ENCODE measurements at places on chromosomes 3 and 15.

DNA sequence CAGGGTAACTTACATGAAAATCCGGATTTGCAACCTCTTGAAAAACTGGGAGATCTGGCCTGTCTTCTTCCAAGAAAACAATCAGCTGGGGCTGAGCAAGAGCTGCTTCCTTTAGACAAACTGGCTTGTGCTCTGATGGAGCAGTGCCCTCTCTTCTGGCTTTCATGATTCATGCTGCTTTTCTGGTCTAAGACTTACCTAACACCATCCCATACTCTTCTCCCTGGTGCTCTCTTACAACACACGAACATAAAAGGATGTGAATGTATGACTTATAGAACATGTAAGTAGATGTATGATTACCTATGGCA is 9.9 kb downstream of the TJP1 start:
- no peak for DNase-seq

- no peak for DNase-seq
These were observed 86.7 kb upstream of the OXTR start for GRCh38 chr3:8856071-8856470.

DNA sequence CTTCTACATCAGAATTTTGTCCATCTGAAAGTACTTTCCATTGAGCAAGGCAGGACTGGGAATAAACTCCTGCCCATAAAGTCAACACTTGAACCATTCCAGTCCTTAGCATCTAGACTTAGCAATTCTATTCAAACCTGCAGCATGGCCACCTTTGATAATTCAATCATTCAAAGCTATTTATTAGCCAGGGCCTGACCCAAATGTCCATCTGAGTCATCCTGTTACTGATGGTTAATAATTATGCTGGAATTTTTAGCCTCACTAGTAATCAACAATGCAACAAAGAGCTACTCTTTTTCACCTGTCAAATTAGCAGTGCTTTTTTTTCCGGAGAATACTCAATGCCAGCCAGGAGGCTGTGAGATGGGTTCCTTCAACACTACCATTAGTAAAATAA is 72.7 kb upstream of the SNRK start:
- DNase-seq: no peak

- DNase-seq: no peak
These were observed 239.7 kb upstream of the ICE2 start for GRCh38 chr15:60718661-60719069.

- DNase-seq: no peak
These were observed 208.5 kb downstream of the LPP start for GRCh38 chr3:188362405-188362831.

DNA sequence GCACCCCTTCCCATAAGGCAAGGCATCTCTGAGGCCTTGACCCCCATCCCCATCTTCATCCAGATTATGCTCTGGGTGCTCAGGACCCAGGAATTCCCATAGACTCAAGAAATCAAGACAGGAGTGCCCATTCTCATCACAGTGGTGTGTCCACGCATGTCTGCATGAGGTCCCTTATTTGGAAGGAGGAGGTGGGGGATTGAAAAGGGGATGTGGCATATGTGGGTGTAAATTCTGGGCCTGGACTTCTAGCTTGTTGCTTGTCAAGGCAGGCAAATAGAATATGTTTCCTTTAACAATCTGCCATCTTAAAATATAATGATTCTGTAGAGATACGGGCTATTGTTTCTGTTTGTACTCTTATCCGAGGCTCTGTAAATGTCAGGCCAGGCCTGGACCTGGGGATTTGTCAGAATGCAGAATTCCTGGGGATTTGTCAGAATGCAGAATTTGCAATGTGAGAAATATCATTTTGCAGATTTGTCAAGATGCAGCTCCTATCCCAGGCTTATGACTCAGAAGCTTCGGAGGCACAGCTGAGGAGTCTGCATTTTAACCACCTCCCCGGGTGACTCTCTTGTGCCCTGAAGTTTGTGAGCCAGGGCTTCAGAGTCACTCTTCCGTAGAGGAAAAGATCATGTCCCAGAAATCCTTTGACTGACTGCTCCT is 157.8 kb downstream of the SV2B start:
- no peak for DNase-seq

DNA sequence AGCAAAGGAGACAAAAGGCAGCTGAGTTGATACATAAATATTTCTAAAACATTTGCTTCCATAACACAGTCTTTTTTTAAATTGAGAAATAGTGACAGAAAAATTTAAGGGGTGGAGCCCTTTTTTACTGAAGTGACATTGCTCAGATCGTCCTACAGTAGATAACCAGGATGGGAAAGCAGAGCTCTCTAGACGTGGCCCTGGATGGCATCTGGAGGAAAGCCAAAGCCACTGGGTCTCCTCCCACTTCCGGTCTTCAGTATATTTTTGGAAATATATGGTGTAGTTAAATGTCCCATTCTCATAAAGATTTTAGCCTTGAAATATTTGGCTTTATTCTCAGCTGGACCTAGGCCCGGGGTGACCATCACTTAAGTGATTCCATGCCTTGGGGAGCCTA is 326.1 kb downstream of the ZNF621 start:
- no peak for DNase-seq

DNA sequence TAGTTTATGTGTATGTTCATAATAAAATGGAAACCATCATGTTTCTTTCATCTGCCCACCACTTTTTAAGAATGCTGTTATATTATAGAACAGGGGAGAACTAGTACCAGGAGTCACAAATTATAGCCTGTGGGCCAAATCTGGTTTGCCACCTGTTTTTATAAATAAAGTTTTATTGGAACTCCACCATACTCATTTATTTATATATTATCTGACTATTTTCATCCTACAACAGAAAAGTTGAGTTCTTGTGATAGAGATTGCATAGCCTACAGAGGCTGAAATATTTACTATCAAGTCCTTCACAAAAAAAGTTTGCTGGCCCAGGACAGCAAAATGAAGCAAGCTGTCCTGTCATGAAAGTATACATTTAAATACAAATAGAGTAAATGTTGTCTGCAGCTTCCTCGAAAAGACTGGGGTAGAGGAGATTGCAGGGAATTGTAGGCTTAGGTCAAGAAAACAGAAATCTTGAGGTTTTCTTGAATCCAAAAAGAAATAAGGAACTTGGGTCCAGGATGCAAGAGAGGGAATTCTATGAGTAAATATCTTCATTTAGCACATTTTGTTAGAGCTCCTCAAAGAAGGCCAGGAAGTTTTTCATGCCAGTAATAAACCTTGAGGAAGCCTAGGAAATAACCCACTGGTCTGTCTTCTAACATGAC is 41.1 kb downstream of the FILIP1L start:
- DNase-seq: no peak

GRCh38 chr3:62375655-62376453 is 2.5 kb upstream of the FEZF2 start:
- no peak for DNase-seq

GRCh38 chr3:89867286-89867685 is 759.9 kb downstream of the EPHA3 start:
- DNase-seq: no peak

DNA sequence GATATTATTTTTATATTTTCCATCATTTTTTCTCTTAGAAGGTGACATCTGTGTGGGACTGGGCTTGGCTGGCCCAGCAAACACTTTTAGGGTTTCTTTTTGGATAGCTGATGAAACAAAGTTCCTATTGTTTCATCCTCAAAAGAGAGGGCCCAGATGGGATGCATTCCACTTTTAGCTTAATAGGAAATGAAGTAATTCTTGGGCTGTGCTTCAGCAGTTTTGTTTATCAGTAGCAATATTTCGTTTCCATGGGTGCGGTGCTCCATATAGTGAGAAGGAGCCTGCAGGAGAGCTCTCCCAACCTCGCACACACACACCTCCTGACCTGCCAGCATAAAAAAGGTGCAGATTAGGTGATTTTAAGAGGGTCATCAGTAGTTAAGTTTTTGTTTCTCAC is 147.5 kb downstream of the AKAP13 start:
- DNase-seq: no peak

DNA sequence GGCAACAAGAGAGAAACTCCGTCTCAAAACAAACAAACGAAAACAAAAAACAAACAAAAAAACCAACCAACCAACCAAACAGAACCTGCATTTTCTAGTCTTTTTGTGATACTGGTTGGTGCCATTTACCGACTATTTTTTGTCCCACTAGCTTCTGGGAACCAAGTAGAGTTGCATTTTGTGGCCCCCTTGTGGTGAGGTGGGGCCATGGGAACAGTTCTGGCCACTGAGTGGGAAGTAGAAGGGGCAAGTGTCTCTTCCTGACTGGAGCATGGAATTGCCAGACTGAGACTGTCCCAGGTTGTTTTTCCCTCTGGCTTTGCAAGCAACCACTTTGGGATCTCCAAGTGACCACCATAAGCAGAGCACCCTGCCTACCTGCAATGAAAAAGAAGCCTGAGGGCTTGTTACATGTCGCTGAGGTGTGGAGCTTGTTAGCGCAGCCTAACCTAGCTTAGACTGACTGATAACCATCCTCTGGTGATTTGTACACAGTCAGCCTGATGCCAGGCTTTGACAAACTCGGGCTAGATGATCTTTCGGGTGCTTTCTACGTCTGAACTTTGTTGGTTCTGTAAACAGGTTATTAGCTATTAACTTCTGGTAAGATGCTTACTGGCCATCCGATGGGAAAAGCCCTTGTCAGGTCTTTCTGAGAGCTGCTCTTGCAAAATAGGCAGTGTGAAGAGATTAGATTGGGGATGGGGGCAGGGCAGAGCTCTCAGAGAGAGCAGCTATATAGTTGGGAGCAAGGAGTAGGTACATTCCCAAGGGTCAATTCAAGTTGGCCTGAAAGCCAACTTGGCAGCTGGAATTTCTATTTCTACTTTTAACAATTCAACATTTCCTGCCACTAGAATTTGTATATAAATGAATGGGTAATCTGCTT is 172.2 kb downstream of the SSR3 start:
- no peak for DNase-seq

DNA sequence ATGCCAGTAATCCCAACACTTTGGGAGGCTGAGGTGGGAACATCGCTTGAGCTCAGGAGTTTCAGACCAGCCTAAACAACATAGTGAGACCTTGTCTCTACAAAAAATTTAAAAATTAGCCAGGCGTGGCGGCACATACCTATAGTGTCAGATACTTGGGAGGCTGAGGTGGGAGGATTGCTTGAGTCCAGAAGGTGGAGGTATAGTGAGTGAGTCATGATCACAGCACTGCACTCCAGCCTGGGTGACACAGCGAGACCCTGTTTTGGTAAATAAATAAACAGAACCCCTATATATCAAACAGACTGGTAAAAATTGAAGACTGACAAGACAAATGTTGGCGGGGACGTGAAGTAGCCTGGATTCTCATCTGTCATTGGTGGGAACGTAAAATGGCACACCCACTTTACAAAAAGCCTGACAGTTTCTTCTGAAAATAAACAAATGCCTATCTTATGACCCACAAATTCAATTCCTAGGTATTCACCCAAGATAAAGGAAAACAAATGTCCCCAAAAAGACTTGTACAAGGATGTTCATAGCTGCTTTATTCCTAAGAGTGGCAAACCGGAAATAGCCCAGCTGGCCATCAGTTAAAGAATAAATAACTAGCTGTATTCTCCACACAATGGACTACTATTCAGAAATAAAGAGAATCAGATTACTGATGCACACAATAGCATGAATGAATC is 47.0 kb upstream of the GK5 start:
- DNase-seq: no peak

DNA sequence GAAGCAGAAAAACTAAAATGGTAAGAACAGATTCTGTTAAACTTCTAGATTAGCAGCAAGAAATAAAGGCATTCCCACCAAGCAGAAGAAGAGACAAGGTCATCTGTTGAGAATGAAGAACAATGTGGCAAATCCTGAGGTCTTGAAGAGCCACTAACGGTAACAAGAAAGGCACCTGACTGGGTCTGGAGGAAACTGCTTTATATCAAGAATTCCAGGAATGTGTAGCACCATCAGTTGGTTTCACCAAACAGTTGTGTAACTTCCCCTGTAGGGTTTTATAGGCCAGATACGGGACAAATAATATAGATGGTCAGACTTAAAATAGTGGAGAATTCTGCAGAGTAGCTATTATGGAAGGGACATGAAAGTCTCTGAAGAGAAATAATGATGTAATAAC is 57.3 kb downstream of the ACAP2 start:
- DNase-seq: no peak

DNA sequence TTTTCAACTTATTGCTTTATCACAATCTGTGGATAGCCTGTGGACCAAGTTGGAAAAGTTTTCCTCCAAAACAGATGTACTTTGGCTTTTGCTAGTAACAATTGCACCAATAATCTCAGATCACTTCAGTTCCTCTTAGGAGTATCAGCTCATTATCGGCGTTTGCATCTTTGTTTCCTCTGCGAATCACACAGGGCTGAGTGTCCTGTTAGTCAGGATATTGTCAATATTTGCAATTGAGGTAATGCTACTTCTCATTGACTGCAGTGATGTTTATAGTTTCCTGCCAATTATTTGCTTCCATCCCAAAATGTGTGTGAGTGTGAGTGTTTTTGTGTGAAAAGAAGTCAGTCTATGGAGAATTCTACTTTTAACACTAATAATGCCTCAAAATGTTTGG is 545.0 kb downstream of the SI start:
- DNase-seq: no peak

DNA sequence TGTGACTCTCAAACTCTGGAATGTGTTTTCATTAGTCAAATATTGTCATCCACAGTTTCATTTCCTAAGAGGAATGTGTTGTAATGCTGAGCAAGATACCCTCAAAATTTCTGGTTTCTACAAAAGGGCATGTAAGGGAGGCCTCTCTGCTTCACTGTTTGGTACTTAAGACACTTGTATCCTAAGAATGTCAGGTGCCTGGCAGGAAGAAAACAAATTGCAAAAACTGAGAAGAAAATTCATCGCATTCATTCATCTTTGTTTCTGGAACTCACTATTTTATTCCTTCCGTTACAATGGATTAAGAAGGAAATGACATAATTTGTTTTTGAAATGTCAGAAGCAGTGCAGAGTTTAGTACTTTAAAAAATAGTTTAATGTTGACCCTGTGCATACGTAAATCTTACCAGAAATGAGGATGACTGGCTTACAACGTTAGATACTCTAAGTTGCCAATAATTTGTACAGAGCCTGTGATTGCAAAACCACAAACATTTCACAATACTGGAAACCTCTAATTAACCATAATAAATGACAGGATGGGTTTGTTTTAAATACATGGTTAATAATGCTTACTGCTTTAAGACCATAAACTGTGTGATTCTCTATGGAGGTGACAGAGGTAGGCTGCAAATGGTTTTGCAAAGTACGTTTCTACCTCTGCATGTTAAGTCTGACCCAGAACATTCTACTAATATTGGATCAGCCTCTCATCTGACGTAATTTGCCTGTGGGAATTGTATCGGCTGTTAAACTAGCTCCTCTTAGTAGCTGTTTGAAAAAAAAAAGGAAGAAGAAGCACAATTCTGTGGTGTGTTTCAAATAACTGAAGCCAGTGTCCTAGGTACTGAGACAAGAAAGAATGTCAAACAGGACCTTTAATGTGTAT is 477.8 kb downstream of the RBMS3 start:
- no peak for DNase-seq
